ENCODE measurements at places on chromosomes 7 and 10.

GRCh38 chr10:73480158-73480557 lies 15.7 kb downstream of the PPP3CB start:
- no peak for DNase-seq

DNA sequence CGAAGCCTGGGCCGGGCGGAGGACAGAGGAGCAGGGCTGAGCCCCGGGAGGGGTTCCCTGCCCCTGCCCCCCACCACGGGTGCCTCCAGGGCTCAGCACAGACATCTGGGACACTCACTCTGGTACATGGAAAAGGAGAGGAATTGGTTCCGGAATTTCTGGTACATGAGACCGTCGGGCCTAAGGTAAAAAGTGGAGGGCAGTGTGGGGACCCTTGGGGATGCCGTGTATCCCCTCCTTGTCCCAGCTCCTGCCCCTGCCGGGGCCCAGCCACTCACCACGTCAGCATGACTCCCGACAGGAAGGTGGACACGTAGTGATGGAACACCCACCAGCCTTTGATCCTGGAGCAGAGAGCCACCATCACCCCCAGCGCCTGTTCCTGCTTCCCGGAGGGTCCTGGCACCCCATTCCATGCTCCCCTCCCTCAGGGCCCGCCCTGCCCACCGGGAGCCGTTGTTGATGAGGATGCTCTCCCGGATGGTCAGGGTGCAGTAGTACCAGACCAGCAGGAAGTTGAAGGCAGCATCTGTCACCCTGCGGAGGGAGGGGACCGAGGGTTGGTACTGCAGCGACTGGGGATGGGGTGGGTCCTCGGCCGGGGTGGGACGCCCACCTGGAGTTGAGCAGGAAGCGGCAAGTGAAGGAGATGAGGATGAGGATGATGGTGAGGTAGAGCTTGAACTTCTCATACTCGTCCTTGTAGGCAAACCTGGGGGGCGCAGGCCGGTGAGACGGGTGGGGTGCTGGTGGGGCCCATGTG lies 6.4 kb downstream of the TMEM120A start:
- no peak for DNase-seq

- no peak for DNase-seq
Observed at GRCh38 chr10:11530806-11531205, 80.6 kb downstream of the USP6NL start.

DNA sequence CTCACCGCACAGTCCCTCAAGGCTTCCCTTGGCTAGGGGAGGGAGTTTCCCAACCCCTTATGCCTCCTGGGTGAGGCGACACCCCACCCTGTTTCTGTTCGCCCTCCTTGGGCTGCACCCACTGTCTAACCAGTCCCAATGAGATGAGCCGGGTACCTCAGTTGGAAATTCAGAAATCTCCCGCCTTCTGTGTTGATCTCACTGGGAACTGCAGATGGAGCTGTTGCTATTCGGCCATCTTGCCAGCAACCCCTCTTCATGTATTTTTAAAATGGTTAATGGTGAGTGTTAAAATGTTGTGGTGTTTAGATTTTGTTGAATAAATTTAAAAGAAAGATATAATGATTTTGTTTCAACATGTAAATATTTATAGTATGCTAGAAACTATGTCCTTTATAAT lies 22.0 kb downstream of the UMAD1 start:
- no peak for DNase-seq

DNA sequence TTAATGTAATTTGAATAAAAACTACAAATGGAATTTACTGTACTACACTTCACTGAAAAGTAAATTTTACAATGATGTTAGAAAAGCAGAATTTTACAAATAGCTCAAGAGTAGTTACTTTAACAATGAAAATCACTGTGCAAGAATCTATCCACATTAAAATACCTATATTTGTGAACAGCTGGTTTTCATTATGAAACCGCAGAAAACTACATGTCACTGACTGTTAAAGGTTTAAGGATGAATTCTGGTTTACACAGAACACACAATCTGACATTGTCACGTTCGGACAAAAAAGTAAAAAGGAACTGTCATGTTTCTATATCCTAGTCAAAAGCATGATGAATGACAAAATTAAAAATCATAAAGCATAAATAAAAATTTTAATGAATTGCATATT lies 415.3 kb upstream of the PRKCQ start:
- no peak for DNase-seq

Measured in AG04450 (cell line).